AG08396 (cell line): ENCODE measurements at places on chromosomes 4 and X.

DNA sequence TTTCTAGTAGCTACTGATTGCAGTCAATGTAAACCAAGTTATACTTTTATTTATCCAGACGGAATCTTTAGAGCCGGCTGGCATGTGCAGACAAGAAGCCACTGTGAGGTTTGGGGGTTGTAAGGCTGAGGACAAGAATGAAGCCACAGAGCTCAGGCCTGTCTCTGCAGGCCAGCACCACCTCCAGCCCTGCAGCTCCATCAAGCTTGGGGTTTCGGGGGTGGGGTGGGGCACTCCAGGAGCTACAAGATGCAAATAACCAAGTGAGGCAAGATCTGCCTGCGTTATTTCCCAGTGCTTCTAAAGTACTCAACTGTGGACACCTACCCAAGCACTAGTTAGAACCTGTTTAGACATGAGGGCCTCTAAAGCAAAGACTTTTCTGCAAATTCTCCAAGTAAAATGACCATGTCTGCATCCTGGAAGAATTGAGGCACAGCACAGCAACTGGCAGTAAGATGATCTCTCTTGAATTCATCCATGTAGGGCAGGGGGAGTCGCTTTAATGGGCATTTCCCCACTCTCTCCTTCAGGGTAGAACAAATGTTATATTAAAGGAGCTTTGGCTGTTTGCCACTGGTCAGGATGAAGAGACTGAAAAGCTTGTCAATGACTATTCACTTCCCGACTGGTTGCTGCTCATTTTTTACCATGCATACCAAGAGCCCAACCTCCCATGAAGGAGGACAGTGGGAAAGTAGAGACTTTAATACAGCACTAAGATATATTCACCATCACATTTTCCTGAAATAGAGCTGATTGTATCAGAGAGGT, 222.5 kb downstream of the MGST2 start:
- DNase-seq = no peak

DNA sequence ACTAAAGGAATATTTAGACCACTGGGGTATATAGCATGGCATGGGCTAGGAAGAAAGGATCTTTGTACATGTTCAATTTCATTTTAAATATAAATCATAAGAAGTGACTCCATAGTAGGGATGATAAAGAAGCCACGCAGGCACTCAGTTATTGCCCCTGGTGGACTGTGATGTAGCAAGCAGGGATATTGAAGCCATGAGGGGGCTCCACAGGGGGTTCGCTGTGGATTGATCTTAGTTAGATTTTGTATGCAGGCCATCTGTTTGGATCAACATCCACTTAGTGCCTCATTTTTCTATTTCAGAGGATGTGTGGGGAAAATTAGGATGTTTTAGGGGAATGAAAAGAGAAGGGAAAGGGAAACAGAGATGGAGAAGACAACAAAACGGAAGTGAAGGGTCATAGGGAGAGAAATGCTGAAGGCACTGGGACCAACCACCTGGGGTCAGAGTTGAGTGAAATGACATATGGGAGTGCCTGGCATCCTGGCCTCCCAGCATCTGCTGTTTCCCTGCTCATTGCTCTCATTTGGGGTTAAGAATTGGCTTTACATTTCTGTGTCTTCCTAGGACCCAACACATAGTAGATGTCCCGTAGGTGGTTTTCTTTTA, 11.2 kb upstream of the FREM3 start:
- no peak for DNase-seq

DNA sequence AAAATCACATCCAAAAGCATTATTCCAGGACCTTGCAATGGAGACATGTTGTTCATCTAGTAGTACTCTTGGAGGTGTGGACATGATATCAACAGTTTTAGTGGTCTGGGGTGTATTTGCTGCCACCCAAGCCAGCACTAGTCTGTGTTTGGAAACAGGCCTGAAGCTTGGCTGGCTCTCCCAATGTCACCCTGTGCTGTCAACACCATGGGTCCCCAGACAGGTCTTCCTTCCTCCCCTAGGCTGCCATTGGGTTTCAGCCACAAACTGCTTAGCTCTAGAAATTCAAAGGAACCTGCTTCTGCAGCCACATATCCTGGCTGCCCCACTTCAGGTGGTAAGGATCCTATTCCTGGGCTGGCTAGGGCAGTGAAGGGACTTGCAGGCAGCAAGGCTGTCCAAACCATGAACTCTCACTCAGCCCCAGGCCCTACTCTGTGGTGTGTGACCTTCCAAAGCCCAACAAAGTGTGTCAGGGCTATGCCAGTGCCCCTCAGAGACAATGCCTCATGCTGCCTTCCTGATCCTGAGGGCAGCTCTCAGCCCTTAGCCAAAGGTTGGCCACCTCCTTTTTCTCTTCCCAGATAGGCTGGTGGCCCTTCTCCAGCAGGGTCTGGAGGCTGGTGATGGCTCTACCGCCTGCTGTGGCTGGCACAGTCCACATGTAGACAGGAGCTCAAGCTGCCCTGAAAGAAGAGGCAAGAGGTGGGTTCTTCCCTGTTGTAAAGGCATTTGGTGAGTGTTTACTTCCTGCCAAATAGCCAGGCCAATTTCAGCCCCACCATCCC, 18.3 kb downstream of the AMER1 start:
- no peak for DNase-seq

GRCh38 chrX:139751053-139751452, 43.1 kb upstream of the MCF2 start:
- no peak for DNase-seq

DNA sequence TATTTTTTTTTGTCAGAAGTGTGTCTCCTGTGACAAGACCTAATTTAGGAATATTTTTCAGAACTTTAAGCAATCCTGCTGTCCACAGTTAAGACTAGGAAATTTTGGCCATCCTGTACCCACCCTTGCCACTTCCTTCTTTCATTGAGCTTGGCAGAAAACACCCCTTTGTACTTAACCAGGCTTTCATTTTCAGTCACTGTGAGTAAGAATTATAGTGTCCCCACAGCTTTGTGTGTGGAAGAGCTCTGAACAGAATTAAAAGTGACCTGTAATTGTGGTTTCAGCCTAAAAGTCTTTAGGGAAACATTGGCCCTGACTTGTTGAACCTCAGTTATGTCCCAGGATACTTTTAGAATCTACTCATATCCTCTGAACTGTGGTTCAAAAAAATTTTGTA, 153.7 kb upstream of the BMP3 start:
- no peak for DNase-seq

- no peak for DNase-seq
These were observed 32.9 kb upstream of the SPRY1 start for GRCh38 chr4:123363729-123364128.

- DNase-seq = no peak
These were observed 54.5 kb downstream of the TRIM2 start for GRCh38 chr4:153258750-153259149.

GRCh38 chr4:37219990-37220389, 24.6 kb upstream of the NWD2 start:
- no peak for DNase-seq

GRCh38 chrX:24796204-24796603, 102.5 kb downstream of the POLA1 start:
- DNase-seq = no peak

DNA sequence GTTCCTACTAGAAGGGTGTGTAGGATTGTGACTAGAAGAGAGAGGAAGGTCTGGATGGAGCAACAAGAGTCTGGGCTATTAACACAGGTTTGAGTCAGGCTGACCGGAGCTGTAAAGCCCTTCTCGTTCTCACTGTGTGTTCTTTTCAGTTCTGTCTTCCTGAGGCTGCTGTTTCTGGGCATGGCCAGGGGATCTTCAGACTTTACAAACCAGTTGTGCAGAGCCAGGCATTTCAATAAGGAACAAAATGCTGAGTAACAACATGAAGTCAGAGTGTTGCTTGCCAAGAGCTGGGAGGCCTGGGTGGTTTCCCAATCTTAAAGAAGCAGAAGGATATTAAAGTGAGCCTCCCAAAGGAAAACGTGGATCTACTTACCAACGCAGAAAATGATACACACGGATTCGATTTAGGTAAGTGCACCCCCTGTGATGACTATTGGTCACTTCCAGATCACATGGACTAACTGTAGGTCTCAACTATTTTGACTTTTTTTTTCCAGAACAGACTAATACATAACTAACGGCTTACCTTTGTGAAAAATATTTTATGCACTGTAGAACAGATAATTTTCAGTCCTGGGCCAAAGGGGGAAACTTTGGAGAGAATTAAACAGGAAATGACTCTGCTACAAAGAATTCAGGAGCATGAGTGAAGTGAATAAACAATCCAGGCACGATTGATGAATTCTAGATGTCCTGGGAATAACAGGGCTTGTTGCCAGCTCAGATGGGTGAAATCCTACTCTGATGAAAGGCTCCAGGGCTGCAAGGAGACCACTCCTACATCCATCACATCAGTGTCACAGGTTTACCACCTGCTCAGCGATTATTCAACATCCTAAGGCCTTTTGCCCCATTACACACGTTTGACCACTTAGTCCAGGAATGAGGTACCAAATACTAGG, 94.5 kb downstream of the ANXA3 start:
- peak; percentile 58 for DNase-seq

DNA sequence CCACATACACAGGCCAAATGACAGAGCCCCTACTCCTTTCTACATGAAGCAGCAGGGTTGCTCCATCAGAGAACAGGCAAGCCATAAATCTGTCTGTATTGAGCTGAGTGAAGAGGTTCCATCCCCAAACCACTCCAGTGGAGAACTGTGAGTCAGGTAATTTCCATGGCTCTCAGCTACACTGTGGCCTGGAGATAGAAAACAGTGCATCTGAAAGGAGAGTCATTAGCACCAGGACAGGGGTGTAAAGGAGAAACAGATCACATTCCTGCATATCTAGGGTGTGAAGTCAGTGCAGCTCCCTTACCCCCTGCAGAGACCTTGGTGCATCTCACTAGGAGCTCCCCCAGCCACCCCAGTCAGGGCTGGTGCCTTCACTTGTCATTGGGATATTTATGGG, 314.7 kb downstream of the CHIC1 start:
- no peak for DNase-seq

- no peak for DNase-seq
These were observed 577.9 kb downstream of the PPARGC1A start for GRCh38 chr4:23311983-23312382.

DNA sequence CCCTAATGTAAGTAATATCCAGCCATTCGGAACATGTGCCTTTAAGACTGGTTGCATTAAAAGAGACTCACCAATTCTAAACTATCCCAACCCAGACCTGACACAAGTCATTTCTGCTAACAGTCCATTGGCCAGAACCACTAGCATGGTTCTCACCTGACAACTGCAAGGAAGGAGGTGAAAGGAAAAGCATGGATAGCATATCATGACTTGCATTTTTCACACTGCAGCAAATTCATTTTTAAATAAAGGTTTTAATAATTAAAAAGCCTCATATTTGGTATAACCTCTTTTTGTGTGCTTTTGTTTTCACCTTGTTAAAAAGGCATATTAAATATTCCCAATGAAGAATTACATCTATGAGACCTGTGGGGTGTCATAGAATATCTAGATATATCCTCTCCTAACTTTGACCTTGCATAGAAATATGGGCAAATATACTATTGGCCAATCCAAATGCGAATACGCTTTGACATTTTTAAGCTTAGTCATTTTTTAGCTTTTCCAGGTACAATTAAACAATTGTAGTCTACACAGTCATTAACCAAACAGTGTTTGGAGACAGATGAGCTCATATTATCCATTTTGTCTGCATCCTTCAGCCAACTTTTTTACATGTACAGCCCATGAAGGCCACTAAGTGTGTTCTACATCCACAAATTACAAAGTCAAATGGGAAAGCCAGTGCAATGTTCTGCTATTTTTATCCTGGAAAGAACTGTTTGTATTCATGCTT, 295.3 kb downstream of the PDGFC start:
- DNase-seq = no peak

- no peak for DNase-seq
These were observed 76.7 kb downstream of the CPEB2 start for GRCh38 chr4:15078682-15079642.

- peak; percentile 12 for DNase-seq
These were observed 134.3 kb upstream of the PPARGC1A start for GRCh38 chr4:24024157-24024556.

DNA sequence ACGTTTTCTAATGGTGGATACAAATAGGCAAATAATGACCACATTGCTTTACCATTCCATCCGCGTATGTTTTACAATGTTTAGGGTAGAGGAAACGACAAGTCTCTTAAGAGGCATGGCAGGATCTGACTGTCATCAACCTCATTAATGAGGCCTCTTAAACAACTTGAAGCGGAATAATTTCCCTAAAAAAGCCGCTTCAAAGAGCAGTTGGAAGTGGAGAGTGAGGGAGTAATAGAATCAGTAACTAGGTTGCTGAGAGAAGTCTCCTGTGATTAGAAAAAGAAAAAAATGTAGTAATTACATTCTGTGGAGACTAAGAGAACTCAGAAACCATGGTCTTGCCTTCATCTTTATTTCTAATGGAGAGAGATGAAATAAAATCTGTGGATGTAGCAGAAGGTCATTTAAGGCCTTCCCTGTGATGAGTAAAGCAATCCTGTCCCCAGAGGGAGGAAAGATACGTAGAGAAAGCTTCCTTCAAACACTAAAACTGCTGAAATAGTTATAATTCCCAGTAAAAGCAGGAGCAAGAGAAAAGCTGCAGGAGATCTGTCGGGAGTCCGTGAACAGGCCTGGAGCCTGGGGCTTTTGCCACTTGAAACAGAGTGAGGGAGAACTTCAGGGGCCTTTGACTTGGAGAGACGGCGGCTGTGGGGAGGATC, 11.1 kb upstream of the SEPSECS start:
- no peak for DNase-seq

DNA sequence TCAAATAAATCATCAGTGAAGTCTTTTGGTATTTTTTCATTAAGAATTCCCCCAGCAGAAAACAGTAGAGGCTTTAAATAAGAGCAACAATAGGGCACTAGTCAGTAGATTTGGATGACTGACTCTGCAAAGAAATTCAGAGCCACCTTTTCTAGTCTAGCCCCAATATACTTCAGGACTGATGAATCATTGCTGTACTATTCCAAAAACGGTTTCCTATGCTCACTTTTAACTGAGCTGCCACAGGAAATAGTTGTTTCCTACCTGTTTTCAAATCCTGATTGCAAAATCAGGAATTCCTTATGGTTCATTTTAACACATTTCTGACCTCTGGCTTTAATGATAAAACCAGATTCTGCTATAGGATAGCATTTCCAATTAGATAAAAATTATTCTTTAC, 171.6 kb downstream of the NR3C2 start:
- no peak for DNase-seq

DNA sequence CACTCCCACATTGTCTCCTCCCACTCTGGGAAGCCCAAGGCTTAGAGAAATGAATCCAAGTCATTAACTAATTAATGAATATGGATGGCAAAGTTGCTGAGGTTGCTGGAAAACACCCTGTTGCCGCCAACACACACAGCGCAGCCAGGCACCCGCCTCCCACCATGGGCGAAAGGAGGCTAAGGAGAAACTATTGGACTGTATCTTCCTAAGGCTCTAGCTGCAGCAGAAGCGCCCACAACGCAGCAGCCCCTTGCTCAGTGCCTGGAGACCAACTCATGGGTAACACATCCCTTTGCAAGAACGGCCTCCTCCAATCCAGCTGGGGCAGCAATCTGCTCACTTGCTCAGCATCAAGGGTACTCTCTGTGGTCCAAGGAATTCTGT, 34.2 kb downstream of the TSC22D3 start:
- no peak for DNase-seq

DNA sequence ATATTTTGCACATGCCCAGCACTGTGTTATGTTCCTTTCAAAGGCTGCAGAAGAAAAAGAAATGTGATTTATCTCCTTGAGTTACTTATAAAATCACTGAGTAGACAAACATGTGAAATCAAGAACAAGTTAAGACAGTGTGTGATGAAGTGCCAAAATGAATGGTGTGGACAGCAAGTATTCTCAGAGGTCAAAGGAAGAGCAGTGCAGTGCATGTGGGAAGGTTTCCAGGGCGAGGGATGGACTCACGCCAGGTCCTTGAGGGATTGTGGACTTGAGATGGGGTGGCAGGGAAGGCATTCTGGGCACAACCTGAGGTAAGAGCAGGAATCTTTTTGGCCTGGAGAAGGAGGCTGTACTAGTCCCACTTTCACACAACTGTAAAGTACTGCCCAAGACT, 115.5 kb downstream of the FNIP2 start:
- no peak for DNase-seq
